SHP77 (cell line): ENCODE measurements at places on chromosomes 13 and 19.

GRCh38 chr13:59588717-59589067, 575.0 kb downstream of the DIAPH3 start:
- DNase-seq: no peak

GRCh38 chr19:3407556-3408516, 41.5 kb downstream of the NFIC start:
- no peak for DNase-seq

DNA sequence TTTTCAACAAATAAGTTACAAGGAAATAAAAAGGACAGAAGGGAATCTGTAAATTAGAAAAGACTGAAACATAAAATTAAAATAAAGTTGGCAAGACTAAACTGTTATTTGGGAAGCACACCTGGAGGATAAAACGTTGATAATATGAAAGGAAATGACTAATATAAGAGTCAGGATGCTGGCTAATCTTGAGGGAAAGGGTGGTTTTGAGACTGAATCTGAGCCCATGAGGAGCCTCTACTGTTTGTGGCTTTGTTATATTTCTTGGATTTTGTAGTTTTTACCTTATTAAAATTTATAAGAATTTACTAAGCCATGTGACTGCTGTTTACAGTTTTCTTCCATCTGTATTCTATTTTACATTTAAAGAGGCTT, 718.0 kb upstream of the SPRY2 start:
- DNase-seq: no peak

- no peak for DNase-seq
These were observed 9.4 kb upstream of the SPC24 start for GRCh38 chr19:11164879-11165406.

- DNase-seq: peak; percentile 62
These were observed at the start of gene MIDN for GRCh38 chr19:1248139-1248785. TSS of gene MIDN (plus strand) at chr19:1248583. CDS start at chr19:1250297, 1,714 bp downstream.

- DNase-seq: no peak
These were observed 14.7 kb downstream of the MAG start for GRCh38 chr19:35306473-35307246.

- no peak for DNase-seq
These were observed 2.0 kb downstream of the SPART start for GRCh38 chr13:36344173-36344572.

DNA sequence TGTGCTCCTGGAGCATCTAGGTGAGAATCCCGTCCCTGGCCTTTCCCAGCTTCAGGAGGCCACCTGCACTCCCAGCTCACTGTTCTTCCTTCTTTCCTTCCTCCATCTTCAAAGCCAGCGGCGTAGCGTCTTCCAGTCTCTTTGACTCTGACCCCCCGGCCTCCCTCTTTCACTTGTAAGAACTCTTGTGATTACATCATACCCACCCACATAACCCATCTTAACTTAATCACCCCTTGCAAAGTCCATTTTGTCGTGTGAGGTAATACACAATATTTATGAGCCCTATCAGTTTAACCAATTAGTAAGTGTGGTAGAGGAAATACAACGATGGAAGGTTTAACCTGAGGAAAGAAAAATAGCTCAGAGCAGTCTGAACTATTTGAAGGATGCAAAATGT, 4.6 kb upstream of the CDC16 start:
- no peak for DNase-seq

- no peak for DNase-seq
These were observed 50.0 kb downstream of the PIN1 start for GRCh38 chr19:9885077-9885552.

GRCh38 chr13:106561551-106562170, 6.3 kb downstream of the ARGLU1 start:
- DNase-seq: no peak

DNA sequence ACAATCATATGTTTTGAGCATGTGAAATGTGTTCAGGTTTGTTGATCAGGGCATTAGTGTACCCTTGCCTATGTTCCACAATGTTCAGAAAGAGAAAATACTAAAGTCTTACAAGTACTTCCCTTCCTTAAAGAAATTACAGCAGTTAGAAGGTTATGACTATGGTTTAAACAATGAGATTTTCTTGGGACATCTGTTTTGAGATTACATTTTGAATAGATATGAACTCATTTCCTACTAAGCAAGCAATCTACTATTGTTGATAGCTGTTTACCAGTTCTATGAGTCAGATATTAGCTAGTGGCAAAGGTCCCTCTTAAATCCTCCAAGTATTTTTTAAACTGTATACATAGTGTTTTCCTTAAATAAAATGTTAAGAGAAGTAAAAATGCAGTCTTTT, 241.3 kb downstream of the DACH1 start:
- DNase-seq: no peak

- peak; percentile 11 for DNase-seq
These were observed 230.1 kb downstream of the DLEU7 start for GRCh38 chr13:50613356-50613831.

GRCh38 chr13:22198001-22198400, 527.1 kb downstream of the FGF9 start:
- DNase-seq: no peak

DNA sequence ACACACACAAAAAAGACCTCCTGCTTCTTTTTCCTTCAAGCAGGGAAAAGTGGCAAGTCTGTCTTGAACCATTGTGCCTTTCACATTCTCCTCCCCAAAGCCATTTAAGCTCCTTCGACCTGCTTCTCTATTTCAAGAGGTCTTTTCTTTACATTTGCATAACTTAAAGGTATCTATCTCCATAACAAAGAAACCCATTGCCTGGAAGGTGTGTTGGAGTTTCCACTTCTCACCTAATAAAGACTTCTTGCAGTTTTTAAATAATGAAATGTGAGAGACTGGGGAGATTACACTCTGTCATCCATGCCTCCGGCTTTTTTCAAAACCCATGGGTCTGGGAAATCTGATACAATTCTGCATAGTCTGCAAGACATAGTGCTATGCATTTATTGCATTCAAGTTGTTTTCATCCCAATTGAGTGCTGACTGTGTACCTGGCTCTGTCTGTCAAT, 41.8 kb upstream of the NBEA start:
- no peak for DNase-seq

GRCh38 chr19:50300814-50301606, 28.2 kb downstream of the KCNC3 start:
- DNase-seq: no peak

- DNase-seq: no peak
These were observed 16.2 kb downstream of the ITPKC start for GRCh38 chr19:40733149-40733548.

GRCh38 chr13:87147076-87147475, 524.1 kb upstream of the SLITRK5 start:
- DNase-seq: no peak

- no peak for DNase-seq
These were observed 139.3 kb downstream of the IRS2 start for GRCh38 chr13:109647053-109647452.

DNA sequence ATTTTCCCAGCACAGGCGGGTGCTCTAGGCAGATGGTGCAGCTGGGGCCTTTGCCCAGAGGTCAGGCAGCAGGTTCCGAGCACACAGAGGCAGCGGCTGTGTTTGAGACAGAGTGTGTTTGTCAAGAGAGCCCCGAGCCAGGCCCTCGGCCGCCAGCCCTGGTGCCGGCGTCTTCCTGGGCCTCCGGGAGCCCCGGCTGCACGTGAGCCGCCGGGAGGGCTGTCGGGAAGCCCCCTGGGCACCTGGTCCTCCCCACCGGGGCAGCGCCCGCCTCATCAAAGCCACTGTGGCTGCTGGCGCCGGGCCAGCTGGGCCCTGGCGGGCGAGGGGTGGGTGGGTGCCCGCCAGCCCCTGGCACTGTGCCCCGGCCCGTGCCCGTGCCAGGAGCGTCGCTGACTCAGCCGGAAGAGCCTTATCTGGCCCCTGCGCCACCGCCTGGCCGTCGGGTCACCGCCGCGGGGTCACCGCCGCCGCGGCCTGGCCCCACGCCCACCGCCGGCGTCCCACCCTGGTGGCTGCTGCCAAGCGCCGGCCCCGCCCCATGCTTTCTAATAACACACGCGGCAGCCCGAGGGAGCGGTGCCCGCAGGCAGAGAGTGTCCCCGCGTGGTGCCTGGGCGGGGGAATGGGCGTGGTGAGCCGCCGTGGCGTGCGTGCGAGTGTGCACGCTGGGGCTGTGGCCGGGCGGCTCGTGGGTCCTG, 14.9 kb downstream of the ARID3A start:
- DNase-seq: peak; percentile 78

GRCh38 chr13:41680900-41681299, 223.6 kb downstream of the RGCC start:
- DNase-seq: no peak

DNA sequence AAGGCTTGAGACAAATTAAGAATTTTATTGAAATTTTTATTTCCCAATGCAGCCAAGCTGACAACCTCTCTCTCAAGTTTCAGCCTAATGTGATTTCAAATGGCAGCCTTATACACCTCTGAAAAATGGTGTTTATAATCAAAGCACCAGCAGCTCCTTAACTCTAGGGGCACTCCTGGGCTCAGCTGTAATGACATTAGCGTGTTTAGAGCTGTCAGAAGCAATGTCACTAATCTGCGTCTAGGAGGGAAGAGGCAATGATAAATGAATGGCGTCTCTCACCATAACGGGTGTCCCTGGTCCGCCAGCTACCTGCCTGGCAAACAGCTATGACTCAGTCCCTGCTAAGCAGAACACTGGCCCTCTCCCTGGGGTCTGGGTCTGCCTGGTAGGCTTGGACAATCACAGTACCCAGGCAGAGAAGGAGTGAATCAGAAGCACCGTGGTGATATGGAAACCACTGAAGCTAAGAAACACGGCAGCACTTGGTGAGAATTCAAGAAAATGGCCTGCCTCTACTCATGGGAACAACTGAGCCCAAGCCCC, 131.8 kb upstream of the VSTM2B start:
- DNase-seq: no peak

- no peak for DNase-seq
These were observed 233.4 kb upstream of the SPRY2 start for GRCh38 chr13:80574113-80574850.

GRCh38 chr13:98326291-98326690, 149.2 kb upstream of the RNF113B start:
- no peak for DNase-seq

GRCh38 chr13:73974051-73974450, 160.2 kb downstream of the KLF12 start:
- no peak for DNase-seq

DNA sequence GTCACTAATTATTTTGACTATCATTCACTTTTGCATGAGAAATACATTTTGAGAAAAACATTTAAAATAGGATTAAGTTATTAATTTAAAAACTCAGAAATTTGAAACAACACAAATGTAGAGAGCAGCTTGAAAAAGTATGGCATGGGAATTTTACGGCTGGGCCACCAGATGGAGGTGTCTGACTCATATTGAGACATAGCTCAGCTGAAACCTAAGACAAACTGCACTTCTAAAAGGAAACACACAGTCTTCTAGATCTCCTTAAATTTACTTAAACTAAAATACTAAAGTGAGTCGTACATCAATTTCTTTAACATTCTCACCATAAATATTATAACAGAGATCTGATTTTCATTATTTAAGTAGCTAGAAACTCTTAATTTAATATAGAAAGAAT, 41.9 kb upstream of the POSTN start:
- peak; percentile 32 for DNase-seq

DNA sequence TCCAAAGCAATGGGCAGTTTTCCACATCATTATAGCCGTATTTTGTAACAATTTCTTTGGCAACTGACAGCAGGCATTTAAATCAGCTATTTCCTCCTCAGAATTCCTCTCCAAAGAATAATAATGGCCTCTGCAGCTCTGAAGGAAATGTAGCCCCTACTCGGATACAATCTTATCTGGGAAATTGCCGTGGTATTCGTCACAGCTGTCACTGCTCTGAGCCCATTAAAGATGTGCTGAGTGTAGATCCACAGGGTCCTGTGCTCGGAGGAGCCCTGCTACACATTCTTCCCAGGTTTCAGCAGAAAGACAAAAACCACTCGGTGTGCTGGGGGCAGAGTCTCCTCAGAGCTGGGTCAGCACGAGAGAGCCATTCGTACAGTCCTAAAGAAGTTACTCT, 33.1 kb downstream of the MZT1 start:
- no peak for DNase-seq

DNA sequence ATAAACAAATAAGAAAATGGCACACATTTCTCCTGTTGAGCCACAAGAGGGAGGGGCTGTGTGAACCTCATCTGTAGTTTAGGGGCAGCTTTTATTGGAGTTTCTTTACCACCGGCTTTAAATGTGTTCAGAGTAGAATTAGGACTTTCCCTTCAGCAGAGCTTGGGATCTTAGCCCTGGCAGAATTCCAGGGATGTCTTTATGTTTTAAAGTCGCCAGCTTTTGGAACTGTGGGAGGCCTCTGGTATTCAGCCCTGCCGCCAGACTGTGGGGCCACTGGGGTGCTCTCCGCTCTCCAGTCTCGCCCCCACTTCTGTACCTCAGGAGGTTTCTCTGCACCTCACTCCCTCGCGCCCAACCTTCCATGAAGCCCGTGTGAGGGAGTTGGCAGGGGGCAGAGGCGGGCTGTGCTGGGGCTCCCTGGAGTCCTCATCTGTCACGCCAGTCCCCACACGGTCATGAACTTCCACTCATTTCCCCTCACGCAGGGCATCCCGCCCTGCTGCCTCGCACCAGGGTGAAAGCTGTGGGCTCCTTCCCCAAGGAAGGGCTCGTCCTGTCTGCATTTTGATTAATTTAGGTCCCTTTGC, 31.5 kb downstream of the CCDC8 start:
- DNase-seq: no peak

DNA sequence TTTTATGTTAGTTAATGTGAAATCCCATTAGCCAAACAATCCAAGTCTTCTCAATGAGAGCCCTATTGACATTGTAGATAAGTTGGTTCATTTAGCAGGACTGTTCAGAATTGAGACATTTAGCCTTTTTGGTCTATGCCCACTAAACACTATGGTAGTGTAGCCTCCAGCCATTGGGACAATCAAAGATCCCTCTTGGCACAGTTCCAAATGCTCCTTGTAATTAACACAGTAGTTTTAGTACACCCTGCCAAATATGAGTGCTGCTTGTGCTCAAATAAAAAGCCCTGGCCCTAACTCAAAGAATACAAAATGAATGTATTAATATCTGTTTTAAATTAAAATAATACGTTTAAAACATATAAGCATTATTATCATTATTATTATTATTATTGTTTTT, 15.4 kb upstream of the FAM216B start:
- DNase-seq: no peak

GRCh38 chr19:52961981-52962380, 700 bp downstream of the ZNF816 start:
- DNase-seq: no peak
